Right renal cortex interstitium (tissue), 3 donors: ENCODE measurements at places on chromosomes 7 and 10. TPM values are rescaled to one million over a fixed set of nuclear protein-coding genes. Genes with fewer than 3 reads are reported as not detected.

DNA sequence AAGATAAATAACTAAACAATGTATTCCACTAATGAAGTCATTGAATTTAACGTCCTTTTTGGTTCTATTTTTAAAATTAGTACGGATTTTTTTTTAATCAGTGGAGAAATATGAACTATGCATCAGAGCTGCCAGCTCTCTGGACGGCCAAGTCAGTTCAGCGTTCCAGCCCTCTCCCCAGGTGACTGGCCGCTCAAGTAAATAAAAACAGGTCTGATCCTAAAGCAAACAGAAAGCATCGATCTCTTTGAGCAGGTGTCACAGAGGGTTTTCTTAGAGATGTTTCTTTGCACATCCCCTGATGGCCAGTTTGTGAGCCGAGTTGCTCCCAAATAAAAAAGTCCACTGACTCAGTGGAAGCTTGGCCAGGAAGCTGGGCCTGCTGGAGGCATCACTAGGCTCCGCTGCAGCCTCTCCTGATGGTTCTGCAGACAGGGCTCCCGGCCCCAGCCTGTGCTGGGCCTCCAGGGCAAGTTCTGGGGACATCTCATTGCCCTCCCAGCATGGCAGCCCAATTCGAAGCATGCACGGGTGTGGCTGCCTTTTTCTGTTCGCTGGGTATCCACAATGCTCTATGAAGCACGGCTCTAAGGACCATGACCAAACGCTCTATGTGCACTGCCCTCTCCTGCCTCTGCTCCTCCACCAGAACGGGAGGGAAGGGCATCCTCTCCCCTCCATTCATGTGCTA lies 74.7 kb upstream of the PPP2R2D start:
- DNase-seq = no peak

The CYP3A4 gene
- 0.20 TPM for polyA plus RNA-seq

- DNase-seq = no peak
Observed at GRCh38 chr10:75430000-75430763, 1.2 kb upstream of the LRMDA start.

The EPHB4 gene
- 101 TPM for polyA plus RNA-seq

DNA sequence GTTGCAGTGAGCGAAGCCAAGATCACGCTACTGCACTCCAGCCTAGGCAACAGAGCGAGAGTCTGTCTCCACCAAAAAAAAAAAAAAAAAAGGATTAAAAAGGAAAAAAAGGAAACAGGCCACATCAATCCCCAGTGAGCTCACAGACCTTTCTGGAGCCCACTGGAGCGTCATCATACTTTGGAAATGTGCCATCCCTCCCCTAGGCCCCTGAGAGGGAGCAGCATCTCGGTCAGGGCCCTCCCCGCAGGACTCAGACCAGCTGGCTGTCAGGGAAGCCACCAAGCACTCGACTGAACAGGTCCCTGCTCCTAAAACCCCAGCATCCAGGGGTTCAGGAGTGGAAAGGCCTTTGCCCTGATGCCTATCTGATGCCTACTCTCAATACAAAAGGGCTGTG lies 97.9 kb upstream of the SH2B2 start:
- DNase-seq = no peak

- no peak for DNase-seq
Observed at GRCh38 chr7:40760987-40761386, 626.2 kb downstream of the SUGCT start.

GRCh38 chr10:98608411-98608810 lies 161.7 kb upstream of the HPS1 start:
- DNase-seq = no peak

The THSD7A gene
- 85.2 TPM for polyA plus RNA-seq

- DNase-seq = no peak
Observed at GRCh38 chr7:111727905-111728634, 165.8 kb upstream of the IMMP2L start.

The BRAT1 gene
- 20.3 TPM for polyA plus RNA-seq

GRCh38 chr10:133388973-133389818 lies 4.8 kb upstream of the MTG1 start:
- DNase-seq = no peak

DNA sequence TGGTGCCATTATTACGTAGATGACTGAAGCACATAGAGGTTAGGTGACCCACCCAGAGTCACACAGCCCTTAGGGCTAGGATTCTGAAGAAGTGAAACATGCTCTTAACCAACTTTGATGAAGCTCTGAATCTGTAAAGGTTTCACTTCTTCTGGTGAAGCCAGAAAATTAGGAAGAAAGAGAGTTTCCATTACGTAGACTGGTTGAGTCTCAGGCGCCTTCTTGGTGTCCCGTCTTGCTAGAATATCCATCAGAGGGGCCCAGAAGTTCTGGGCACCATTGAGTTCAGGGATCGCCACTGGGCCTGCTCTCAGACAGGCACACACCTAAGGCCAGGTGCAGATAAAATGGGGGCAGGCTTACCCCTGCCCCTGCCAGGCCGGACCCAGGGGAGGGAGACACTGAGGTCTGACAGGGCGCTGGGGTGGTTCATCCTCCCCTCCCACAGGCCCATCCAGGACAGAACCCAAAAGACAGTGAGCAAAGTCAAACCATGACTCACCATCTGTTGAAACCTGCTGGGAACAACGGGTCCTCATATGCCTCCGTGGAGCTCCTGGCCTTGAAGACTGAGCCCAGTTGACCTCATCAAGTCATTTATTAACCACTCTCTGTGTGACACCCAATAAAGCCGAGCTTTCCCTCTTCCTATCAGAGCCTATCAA lies 33.2 kb downstream of the DRGX start:
- DNase-seq = no peak

- DNase-seq = no peak
Observed at GRCh38 chr7:2315787-2316186, 1.5 kb upstream of the SNX8 start.

The WASHC2A gene
- 71.6 TPM for polyA plus RNA-seq

DNA sequence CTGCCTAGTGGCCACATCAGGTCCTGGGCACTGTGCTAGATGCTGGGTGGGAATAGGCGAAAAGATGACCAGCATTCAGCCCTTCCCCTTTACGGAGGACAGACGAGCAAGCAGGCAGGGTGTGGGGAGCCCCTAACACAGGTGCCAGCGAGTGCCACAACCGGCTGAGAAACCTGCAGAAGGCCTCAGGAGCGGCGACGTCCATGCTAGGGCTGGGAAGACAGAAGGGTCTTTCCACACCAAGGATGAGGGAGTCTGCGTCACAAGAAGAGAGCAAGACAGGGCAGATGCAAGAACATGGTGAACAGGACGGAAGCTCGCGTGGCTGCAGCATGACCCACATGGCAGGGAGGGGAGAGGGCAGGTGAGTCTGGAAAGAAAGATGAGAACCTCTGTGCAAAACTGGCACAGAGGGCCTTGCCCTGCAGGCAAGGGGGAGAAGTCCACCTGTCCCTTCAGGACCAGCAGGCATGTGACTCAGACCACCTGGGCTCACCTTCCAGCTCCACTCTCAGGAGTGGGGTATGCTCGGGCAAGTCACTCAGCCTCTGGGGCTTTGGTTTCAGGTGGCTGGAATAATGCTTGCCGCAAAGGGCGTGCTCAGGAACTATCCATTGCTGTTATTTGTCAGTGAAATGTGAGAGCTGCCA lies 36.6 kb downstream of the KCNH2 start:
- DNase-seq = no peak

The CALHM1 gene
- polyA plus RNA-seq = 0.08 TPM

The PRRT4 gene
- polyA plus RNA-seq = 0.67 TPM

The DNAJC30 gene
- 10.2 TPM for polyA plus RNA-seq

The CLEC5A gene
- polyA plus RNA-seq = 0.26 TPM

DNA sequence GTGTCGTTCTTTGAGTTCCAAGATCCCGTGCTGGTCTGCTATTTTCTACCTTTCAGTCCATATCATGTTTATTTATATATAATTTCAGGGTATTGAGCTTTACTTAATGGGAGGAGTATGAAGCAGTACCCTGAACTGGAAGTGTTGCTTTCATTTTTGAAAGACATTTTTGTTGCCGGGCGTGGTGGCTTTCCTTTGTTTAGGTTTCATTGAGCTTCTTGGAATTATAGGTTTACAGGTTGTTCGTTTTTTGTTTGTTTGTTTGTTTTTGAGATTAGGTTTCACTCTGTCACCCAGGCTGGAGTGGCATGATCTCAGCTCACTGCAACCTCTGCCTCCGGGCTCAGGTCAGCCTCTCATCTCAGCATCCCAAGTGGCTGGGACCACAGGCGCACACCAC lies 7.4 kb downstream of the ZNF487 start:
- DNase-seq = no peak

The PPP1R17 gene
- polyA plus RNA-seq = not detected

The PON1 gene
- polyA plus RNA-seq = 0.55 TPM

- no peak for DNase-seq
Observed at GRCh38 chr10:116554628-116555027, 8.9 kb downstream of the PNLIP start.

GRCh38 chr7:149085866-149086265 lies 4.7 kb downstream of the ZNF786 start:
- no peak for DNase-seq

The ZNF488 gene
- 5.9 TPM for polyA plus RNA-seq

- DNase-seq = no peak
Observed at GRCh38 chr7:140033036-140033435, 29.7 kb downstream of the PARP12 start.

DNA sequence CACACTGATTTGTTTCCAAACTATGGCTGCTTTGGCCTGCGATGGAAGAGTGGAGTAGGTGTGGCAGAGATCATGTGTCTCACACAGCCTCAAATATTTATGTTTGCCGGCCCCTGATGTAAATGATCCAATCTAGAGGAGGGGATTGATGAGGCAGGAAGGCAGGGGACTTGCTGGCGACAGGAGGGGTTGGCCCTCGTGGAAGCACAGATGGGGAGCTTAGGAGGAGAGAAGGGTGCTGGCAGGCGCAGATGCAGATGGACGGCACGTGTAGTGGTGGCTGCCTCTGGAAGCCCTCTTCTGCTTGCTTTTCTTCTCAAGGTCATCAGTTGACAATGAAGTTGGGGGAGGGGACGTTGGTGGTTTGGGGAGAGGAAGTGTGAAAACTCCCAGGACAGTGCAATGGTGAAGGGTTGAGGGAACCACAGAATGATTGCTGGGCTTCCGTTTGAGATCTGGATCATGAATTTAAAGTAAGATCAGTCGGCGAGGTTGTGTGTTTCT lies 15.4 kb downstream of the COL13A1 start:
- DNase-seq = no peak

The FLNC gene
- polyA plus RNA-seq = 14.9 TPM

The GRID1 gene
- 1.7 TPM for polyA plus RNA-seq

The TRPV5 gene
- 0.83 TPM for polyA plus RNA-seq

The ANLN gene
- 28.3 TPM for polyA plus RNA-seq

The IKZF5 gene
- polyA plus RNA-seq = 18.7 TPM

DNA sequence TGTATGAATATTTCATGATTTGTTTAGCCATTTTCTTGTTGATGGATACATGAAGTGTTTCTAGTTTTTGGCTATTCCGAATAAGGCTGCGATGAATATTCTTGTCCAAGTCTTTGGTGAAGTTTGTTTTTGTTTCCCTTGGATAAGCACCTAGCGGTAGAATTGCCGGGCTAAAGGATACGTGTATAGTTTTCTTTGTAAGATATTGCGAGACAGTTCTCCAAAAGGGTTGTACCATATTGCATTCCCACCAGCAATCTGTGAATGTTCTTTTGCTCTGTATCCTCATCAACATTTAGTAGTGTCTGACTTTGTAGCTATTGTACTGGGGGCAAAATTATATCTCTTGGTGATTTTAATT lies 142.6 kb downstream of the DOCK1 start:
- DNase-seq = no peak

DNA sequence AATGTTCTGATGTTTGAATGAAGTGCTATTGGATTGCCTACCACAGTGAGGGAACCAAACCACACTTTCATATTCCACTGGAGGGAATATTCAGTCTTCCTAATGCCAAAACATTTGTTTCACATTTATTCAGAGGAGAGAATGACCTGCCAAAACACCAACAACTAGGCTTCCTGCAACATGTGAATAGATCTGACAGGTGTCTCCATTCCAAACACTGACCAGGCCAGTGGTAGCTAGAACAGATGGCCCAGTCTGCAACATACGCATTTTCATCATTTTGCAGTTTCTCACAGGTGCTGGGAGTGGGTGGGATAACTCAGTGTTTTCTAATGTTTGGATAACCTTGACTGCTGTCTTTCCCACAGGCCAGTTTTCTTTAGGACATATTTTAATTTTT lies 110.0 kb downstream of the RELN start:
- DNase-seq = no peak

The PCDH15 gene
- 5.1 TPM for polyA plus RNA-seq

- no peak for DNase-seq
Observed at GRCh38 chr10:7436490-7437100, 25.8 kb upstream of the SFMBT2 start.

DNA sequence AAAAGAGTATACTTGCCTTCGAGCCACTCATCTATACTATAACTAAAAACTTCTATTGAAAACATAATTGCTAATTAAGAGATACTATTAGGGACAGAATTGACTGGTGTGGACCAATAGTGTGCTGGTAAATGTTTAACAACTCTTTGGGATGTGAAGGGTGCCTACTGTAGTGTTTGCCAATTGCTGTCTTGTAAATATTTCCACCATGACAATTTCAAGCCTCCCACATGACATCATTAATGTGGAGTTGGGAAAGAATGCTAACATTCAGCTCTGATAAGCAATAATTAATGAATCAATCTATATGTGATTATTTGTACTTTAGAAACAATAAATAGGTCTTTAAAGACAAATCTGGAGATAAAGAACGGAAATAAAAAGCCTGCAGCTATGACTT lies 136.8 kb downstream of the DGKB start:
- DNase-seq = no peak

The SYT15B gene
- polyA plus RNA-seq = 2.1 TPM

DNA sequence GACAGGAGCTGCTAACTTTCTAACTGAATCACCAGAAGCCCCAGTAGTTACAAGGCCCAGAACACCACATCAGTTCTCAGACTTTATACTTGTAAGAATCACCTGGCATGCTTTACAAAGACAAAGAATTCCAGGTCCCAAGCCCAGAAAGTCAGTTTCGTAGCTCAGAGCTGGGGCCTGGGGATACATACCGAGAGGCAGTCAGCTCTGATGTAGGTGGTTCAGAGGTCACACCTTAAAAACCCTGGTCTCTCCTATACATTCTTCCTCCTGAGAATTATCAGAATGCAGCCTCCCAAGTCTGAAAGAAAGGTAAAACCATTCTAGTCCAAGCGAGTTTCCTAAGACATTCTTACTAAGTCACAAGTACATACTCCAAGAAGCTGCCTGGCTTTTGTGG lies 2.3 kb downstream of the GRB10 start:
- DNase-seq = no peak

DNA sequence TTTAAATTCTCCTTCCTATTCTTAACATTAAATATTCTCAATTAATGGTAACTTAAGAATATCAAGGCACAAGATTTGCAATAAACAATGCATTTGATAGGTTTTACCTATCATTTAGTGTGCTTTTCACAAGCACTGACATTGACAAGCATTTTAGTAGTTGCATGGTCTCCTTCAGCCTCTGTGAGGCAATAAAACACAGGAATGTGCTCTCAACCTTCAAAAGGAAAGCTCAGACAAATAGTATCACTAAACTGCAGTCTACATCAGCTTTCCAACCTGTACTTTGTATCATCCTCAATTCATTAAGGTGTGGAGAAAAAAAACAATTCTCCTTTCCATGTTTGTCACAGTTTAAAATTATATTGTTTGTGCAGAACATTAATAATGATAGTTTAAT lies 51.1 kb upstream of the TSPAN13 start:
- DNase-seq = no peak

The STEAP4 gene
- 0.08 TPM for polyA plus RNA-seq

The C10orf105 gene
- polyA plus RNA-seq = 0.04 TPM

- DNase-seq = no peak
Observed at GRCh38 chr10:52741851-52742250, 30.7 kb downstream of the MBL2 start.
